Pulmonary artery endothelial cell (primary cell): ENCODE measurements at places on chromosomes 11 and 22. TPM values are rescaled to one million over a fixed set of nuclear protein-coding genes. Genes with fewer than 3 reads are reported as not detected.

DNA sequence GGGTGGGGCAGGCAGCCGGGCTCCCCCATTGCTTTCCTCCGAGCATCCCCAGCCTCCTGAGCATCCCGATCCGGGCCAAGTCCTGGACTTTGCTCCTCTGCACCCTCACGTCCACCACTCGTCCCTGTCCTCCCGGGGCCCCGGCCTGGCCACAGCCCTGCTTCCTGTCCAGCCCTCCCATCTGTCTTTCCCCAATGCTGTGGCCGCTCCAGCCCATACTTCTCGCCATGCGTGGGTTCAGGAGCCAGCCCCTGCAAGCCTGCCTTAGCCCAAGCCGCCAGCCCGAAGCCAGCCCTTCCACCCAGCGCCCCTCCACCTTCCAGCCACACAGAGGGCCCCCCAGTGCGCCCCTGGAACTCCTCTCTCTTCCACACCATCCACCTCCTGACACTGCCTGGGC lies 23.8 kb downstream of the MRPL23 start:
- no peak for DNase-seq

- no peak for DNase-seq
Measured at GRCh38 chr11:73228268-73229134, 10.4 kb downstream of the P2RY2 start.

DNA sequence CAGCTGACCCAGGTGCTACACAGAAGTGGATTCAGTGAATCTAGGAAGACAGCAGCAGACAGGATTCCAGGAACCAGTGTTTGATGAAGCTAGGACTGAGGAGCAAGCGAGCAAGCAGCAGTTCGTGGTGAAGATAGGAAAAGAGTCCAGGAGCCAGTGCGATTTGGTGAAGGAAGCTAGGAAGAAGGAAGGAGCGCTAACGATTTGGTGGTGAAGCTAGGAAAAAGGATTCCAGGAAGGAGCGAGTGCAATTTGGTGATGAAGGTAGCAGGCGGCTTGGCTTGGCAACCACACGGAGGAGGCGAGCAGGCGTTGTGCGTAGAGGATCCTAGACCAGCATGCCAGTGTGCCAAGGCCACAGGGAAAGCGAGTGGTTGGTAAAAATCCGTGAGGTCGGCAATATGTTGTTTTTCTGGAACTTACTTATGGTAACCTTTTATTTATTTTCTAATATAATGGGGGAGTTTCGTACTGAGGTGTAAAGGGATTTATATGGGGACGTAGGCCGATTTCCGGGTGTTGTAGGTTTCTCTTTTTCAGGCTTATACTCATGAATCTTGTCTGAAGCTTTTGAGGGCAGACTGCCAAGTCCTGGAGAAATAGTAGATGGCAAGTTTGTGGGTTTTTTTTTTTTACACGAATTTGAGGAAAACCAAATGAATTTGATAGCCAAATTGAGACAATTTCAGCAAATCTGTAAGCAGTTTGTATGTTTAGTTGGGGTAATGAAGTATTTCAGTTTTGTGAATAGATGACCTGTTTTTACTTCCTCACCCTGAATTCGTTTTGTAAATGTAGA lies 1.7 kb downstream of the MALAT1 start:
- DNase-seq: no peak

- no peak for DNase-seq
Measured at GRCh38 chr11:25790396-25790795, 541.5 kb upstream of the ANO3 start.

DNA sequence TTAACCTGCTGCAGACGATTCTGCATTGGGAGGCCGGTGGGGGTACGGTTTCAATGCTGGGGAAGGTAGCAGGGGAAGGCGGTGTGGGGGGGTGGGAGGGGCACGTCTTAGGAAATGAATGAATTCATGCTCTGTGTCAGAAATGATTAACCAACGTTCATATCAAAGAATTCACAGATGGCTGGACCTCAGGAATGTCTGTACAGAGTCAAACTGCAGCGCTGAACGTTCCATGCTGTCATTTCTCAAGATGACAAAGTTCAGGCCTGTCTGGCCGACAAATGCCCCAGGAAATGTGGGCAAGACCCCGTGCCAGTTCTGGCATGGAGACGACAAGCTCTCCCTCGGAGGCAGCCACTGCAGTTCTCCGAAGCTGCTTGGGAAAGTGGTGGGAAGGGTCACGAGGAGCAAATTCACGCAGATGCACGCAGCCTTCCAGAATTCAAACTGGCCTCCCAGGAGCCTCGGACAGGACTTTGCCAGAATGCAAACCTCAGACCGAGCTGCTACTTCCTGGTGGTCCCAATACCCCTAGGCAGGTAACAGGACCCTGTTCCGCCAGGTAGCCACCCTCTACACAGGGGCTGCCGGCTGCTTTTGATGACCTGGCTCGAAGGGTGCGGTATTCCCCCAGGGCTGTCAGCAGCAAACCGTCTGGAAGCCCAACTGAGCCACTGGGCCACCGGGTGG lies 81.5 kb downstream of the TRMU start:
- no peak for DNase-seq

GAS2 gene
- total RNA-seq: 0.53 and 0.88 TPM in 2 replicates

GRCh38 chr11:93700830-93701229 lies 39.3 kb downstream of the CEP295 start:
- no peak for DNase-seq

DNA sequence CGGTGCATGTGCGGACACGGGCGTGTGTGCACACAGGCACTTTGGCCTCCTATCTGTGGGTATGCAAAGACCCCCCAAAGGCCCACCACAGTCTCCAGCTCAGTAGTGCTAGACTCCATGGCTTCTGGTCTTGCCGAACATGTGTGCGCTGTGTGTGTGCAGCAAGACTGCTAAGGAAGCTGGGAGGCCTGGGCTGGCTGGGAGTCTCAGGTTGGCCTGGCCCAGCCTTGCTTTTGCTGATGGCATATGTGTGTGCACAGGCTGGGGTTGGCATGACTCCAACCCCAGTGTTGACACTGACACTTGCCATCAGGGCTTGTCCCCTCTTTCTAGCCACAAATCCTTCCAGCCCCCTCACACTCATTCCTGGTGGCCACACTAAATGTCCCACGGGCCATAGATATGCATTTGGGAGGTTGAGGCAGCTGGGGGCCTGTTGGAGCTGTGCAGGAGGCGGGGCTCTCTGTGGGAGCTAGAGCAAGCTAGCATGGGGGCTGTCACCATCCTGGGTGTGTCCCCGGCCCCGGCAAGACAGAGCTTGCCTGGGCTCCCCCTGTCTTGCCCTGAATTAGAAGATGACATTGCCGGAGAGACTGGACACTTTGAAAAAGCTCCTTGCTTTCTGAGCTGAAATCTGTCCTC lies 60.9 kb upstream of the NECTIN1 start:
- DNase-seq: no peak

CBX7 gene
- 2.7 and 4.0 TPM in 2 replicates for total RNA-seq

ARRB1 gene
- 94.5 and 156 TPM in 2 replicates for total RNA-seq

LDHAL6A gene
- not detected in 2 replicates for total RNA-seq

TBC1D22A gene
- total RNA-seq: 16.0 and 17.4 TPM in 2 replicates

- DNase-seq: no peak
Measured at GRCh38 chr11:124756753-124757227, 4.7 kb upstream of the VSIG2 start.

- no peak for DNase-seq
Measured at GRCh38 chr22:39416319-39416718, 16.7 kb downstream of the TAB1 start.

KCNJ11 gene
- 0.07 and 0.20 TPM in 2 replicates for total RNA-seq

- DNase-seq: no peak
Measured at GRCh38 chr11:66052664-66052982, 459 bp downstream of the SF3B2 start.

MB gene
- not detected in 2 replicates for total RNA-seq

GAL3ST3 gene
- total RNA-seq: 0.07 and 0.14 TPM in 2 replicates

DEUP1 gene
- not detected in 2 replicates for total RNA-seq

GRCh38 chr11:47863189-47863897 lies 15.2 kb upstream of the NUP160 start:
- no peak for DNase-seq

DNA sequence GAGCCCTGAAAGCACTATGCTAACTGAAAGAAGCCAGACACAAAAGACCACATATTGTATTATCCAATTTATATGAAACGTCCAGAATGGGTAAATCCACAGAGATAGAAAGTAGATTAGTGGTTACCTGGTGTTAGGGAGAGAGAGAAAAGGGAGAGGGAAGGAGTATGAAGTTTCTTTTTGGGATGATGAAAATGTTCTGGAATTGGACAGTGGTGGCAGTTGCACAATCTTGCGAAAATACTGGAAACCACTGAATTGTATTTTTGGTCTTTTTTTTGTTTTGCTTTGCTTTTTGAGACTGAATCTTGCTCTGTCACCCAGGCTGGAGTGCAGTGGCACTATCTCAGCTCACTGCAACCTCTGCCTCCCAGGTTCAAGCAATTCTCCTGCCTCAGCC lies 63.5 kb downstream of the MRTFA start:
- no peak for DNase-seq

HPS4 gene
- total RNA-seq: 18.0 and 18.4 TPM in 2 replicates

- no peak for DNase-seq
Measured at GRCh38 chr22:24043958-24044357, 32.9 kb downstream of the CABIN1 start.

GRCh38 chr11:116107229-116107628 lies 603.0 kb upstream of the CADM1 start:
- no peak for DNase-seq

DNA sequence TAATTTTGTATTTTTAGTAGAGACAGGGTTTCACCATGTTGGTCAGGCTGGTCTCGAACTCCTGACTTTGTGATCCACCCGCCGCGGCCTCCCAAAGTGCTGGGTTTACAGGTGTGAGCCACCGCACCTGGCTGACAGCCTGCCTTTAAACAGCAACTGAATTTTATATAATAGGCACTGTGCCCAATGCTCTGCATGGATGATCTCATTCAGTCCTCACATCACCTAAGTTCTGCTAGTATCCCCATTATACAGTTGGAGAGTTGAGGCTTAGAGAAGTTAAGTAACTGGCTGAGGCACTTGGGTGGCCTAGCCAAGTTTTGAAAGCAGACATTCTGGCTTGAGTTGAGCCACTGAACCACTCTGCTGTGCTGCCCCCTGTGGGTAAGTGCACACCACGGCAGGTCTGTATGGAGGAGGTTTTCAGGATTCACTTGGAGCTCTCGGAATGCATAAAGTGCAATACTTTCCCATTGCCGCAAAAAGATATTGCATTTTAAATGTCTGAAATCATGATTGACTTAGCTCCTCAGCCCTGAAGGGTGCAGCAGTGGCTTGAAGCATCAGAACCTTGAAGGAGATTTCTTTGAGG lies 112.4 kb downstream of the LDLRAD3 start:
- no peak for DNase-seq

DNA sequence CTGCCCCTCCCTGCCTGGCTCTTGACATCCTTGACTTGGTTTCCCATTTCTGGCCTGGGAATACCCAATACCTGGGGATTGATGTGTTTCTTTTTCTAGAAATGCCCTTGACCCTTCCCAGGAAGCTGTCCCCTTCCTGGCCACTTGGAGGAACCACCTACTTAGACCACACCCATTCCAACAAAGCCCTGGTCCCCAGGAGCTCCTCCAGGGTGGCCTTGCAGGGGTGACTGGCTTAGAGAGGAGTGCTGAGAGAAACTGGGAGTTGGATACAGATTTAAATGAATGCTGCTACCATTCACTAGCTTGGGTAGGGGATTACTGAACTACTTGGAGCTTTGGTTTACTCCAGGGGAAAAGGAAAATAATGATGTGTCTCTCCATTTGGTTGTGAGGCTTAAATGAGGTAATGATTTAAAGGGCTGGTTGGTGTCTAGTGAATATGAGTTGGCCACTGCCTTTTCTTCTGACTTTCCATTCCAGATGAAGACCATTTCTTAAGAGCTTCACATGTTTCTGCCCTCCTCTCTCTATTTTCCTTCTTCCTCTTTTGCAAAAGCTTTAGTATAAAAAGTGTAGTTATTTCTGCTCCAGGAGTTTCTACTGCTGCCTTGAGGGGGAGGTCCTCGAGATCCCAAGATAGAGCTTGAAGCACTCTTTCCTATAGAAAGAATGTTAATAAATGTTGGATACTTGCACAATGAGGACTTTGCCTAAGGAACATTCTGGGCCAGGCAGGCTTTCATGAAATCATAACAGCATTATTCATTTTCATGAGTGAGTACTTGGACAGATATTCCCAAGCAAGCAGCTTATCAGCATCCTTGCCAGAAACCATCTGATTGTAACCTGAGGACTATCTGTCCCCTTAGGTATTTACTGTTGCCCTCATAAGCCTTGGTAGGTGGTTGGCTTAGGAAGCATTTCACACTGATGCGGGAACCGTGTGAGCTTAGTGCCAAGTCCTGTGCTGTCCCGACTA lies 22.4 kb downstream of the PANX1 start:
- no peak for DNase-seq

- no peak for DNase-seq
Measured at GRCh38 chr22:50251477-50252081, 514 bp upstream of the HDAC10 start.

ABTB2 gene
- total RNA-seq: 0.07 and 0.25 TPM in 2 replicates

TMEM45B gene
- total RNA-seq: 0.42 and 1.8 TPM in 2 replicates

- no peak for DNase-seq
Measured at GRCh38 chr11:69653406-69653960, 12.5 kb downstream of the CCND1 start.

DNA sequence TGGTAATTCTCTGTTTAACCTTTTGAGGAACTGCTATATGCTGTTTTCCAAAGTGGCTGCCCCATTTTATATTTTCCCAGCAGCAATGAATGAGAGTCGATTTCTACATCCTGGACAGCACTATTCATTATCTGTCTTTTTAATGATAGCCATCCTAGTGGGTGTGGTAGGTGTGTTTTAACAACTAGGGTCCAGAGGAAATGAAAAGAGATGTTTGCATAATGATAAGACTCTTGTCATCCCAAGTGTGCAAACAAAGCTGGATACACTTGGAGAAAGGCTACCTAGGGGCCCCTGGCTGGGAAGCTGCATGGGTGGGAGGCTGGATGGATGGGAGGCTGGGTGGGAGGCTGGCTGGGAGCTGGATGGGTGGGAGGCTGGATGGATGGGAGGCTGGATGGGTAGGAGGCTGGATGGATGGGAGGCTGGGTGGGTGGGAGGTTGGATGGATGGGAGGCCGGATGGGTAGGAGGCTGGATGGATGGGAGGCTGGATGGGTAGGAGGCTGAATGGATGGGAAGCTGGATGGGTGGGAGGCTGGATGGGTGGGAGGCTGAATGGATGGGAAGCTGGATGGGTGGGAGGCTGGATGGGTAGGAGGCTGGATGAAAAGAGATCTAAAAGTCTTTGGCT lies 158.0 kb downstream of the DSCAML1 start:
- no peak for DNase-seq

DNA sequence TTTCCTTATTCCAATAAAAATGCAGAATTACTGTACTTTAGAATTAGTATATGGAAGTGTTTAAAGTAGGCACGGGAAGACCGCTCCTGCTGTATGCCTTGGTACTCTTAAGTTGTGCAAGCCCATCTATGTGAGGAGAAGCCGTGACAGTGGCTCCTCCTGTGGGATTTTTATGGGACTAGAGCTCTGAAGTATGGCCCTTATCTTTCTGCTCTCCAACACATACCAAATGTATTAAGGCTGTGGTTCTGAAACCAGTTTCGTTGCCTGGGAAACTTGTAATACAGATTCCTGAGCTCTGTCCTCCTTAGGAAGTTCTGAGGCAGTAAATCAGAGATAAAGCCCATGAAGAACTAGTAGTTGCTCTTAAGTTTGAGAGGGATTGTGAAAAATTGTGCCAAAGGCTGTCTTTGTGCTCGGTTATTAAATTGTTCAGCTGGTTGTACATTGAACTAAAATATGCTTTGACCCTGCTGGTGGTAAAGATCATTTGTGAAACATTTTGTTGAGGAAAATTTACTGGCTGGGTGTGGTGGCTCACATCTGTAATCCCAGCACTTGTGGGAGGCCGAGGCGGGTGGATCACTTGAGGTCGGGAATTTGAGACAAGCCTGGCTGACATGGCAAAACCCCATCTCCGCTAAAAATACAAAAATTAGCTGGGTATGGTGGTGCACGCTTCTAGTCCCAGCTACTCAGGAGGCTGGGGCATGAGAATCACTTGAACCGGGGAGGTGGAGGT lies 29.3 kb downstream of the RTN3 start:
- DNase-seq: no peak
